ENCODE measurements at places on chromosomes 1 and 21. TPM values are rescaled to one million over a fixed set of nuclear protein-coding genes. Genes with fewer than 3 reads are reported as not detected.

DNA sequence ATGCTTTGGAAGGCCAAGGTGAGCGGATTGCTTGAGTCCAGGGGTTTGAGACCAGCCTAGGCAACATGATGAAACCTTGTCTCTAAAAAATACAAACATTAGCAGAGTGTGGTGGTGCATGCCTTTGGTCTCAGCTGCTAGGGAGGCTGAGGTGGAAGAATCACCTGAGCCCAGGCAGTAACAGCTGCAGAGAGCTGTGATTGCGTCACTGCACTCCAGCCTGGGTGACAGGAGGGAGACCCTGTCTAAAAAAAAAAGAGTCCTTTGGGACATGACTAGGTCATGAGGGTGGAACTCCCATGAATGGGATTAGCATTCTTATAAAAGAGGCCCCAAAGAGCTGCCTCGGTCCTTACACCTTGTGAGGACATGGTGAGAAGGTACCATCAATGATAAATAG lies 436.0 kb upstream of the NR5A2 start:
- H3K4me3 ChIP-seq, result no peak overlapping the region
- H3K36me3 ChIP-seq, result no peaks in the 10 kb centered on the region
- no peak for DNase-seq
- no peak overlapping the region for H3K27ac ChIP-seq

GRCh38 chr1:43834280-43835081 lies 99.1 kb upstream of the ARTN start:
- H3K4me1 ChIP-seq, result peaks cover 8% of the 10 kb centered on the region
- H3K27me3 ChIP-seq, result no peaks in the 10 kb centered on the region
- H3K4me3 ChIP-seq, result no peak overlapping the region
- H3K36me3 ChIP-seq, result no peaks in the 10 kb centered on the region

- DNase-seq, result no peak
- no peaks in the 10 kb centered on the region for H3K27me3 ChIP-seq
- peaks cover 16% of the 10 kb centered on the region for H3K4me1 ChIP-seq
- H3K36me3 ChIP-seq, result no peaks in the 10 kb centered on the region
- no peak overlapping the region for H3K27ac ChIP-seq
- H3K4me3 ChIP-seq, result no peak overlapping the region
Measured at GRCh38 chr1:230983811-230984210, 4.9 kb downstream of the ARV1 start.

- H3K27ac ChIP-seq, result no peak overlapping the region
- no peak overlapping the region for H3K4me3 ChIP-seq
- H3K4me1 ChIP-seq, result peaks cover 9% of the 10 kb centered on the region
- no peaks in the 10 kb centered on the region for H3K36me3 ChIP-seq
- H3K27me3 ChIP-seq, result peaks cover 69% of the 10 kb centered on the region
- DNase-seq, result peak; percentile 67
Measured at GRCh38 chr1:22556391-22557104, 6.7 kb upstream of the EPHA8 start.

DNA sequence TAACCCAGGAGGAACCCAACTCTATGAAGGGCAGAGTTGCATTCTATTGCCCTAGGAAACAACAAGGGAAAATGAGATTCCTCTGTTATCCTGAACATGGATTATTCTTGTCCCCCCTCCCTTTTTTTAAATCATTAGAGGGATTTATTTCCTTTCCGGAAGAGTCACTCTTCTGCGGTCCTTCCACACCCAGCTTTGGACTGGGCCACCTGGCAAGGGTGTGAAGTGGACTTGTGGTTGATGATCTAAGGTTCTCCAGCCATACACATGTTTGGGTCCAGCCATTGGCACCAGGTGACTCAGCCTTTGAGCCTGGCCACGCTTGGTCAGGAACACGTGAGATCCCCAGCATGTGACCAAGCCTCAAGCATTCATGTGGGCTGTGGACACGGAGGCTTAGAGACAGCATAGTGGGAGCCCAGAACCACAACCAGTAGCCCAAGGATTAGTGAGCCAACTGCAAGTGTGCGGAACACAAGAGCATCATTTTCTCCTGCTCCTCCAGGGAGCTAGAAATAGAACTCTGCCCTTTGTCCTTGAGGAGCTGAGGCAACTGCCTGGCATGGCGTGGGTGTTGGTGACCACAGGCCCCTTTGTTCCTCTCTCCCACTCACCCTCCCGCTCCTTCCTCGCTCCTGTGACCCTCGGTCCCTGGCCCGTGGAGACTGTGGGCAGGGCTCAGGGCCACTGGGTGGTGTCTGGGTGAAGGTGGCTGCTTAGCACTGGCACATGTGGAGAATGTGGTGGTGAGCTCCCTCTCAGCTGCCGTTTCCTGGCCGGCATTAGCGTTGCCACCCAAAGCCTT lies 50.1 kb downstream of the NENF start:
- H3K4me3 ChIP-seq, result no peak overlapping the region
- no peaks in the 10 kb centered on the region for H3K27me3 ChIP-seq
- H3K36me3 ChIP-seq, result no peaks in the 10 kb centered on the region

DNA sequence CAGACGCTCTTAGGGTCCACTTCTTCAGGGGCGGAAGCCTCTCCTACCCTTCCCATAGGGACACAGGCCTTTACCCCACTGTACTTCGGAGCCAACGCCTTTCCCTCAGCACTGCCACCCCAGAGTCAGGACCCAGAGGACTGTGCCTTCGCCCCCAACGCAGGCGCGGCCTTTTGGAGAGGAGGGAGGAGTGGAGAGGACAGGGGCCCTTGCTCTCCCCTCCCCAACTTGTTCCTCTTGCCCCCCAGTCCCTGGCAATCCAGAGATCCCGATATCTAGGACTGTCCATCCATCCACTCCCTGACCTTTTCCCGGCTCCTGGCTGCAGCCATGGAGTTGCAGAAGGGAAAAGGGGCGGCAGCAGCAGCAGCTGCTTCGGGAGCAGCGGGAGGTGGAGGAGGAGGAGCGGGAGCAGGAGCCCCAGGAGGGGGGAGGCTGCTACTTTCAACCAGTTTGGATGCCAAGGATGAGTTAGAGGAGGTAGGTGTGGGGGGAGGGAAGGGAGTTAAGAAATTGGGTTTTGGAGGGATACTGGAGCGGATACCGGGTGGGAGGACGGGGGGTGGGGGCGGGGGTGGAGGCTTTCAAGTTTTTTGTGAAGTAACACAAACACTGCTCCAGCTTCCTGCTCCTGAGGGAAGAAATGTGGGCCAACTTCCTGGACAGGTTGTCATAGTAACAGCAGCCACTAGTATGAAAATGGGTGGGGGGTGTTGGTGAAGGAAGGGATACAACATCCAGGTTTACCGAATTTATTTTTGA lies 636 bp downstream of the INTS3 start:
- H3K4me1 ChIP-seq, result peaks cover 19% of the 10 kb centered on the region
- H3K27ac ChIP-seq, result peak overlapping the region; percentile 82
- peak; percentile 79 for DNase-seq
- no peaks in the 10 kb centered on the region for H3K27me3 ChIP-seq

DNA sequence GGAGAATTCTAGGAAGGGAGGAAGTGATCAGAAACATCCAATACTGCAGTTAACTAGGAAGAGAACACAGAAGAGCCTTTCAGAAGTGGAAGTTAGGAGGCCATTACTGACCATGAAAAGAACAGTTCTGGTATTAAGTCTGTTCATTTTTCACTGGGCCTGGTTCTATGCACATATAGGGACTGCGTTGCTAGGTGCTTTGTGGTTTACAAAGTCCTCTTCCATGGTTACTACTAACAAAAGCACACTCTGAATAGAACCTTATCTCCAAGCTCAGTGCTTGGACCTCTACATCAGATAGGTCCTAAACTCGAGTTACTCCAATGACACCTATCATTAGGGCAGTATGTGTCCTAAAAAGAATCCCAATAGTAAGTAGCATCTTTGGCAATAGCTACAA lies 75.4 kb downstream of the RPAP2 start:
- H3K4me3 ChIP-seq, result no peak overlapping the region
- H3K27ac ChIP-seq, result no peak overlapping the region
- no peaks in the 10 kb centered on the region for H3K27me3 ChIP-seq
- no peaks in the 10 kb centered on the region for H3K36me3 ChIP-seq
- H3K4me1 ChIP-seq, result peaks cover 11% of the 10 kb centered on the region
- DNase-seq, result no peak

GRCh38 chr1:237763751-237764150 lies 127.0 kb downstream of the ZP4 start:
- no peaks in the 10 kb centered on the region for H3K27me3 ChIP-seq
- H3K36me3 ChIP-seq, result no peaks in the 10 kb centered on the region
- no peak for DNase-seq
- H3K27ac ChIP-seq, result no peak overlapping the region

- H3K36me3 ChIP-seq, result no peaks in the 10 kb centered on the region
- no peak overlapping the region for H3K4me3 ChIP-seq
- H3K4me1 ChIP-seq, result no peaks in the 10 kb centered on the region
- H3K27me3 ChIP-seq, result peaks cover 23% of the 10 kb centered on the region
- DNase-seq, result no peak
Measured at GRCh38 chr1:41655632-41656031, 171.1 kb upstream of the EDN2 start.

- H3K4me1 ChIP-seq, result no peaks in the 10 kb centered on the region
- no peak overlapping the region for H3K27ac ChIP-seq
Measured at GRCh38 chr1:186620566-186621350, 59.5 kb downstream of the PTGS2 start.

- no peaks in the 10 kb centered on the region for H3K36me3 ChIP-seq
- DNase-seq, result peak; percentile 74
- H3K4me3 ChIP-seq, result peak overlapping the region; percentile 25
- no peaks in the 10 kb centered on the region for H3K27me3 ChIP-seq
Measured at GRCh38 chr1:246107516-246108277, 399.4 kb downstream of the SMYD3 start.

DNA sequence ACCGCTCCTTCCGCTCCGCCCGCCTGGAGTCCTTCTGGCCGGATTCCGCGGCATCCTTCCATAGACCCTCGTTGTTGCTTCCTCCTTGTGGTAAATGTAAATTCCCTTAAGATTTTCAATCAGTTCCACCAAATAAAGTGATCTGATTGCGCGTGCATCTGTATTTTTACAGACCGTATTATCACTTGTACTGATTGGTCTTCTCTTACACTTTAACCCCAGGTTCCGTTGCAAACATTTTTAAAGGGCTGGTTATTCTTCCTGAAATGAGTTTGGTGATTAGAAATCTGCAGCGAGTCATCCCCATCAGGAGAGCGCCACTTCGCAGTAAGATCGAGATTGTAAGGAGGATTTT lies 483 bp downstream of the YBEY start:
- peak overlapping the region; percentile 95 for H3K27ac ChIP-seq
- peak; percentile 21 for DNase-seq
- no peaks in the 10 kb centered on the region for H3K27me3 ChIP-seq

DNA sequence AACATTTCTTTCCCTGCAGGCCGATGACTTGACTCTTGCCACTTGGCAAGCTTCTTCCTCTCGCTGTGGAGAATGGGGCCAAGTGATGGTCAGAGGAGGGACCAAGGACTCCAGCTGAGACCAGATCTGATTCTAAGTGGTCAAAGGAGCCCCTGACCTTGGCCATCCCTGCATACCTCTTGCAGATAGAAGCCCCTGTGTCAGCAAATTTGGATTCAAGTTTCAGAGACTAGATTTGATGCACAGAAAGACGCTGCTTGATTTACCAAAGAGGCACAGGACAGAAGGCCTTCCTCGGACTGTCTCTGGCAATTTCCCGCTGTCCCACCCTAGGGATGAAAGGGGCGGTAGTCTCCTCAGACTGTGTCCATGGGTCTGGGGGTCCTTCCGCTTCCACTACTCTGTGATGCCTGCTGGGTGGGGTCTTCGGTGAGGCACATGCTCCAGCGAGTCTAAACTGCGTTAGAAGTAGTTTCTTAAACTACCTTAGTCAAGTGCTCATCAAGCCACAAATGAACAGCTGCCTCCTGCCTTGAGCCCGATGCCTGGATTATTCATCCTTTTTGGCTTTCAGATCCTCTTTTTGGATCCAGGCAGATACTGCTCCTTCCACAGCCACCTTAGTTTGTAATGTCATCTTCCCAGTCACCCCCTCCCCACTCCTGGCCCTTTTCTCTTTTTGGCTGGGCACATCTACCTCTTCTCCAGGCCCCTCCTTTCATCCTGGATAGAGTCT lies 31.8 kb upstream of the RBM15 start:
- no peaks in the 10 kb centered on the region for H3K27me3 ChIP-seq
- no peaks in the 10 kb centered on the region for H3K4me1 ChIP-seq
- no peak for DNase-seq
- no peaks in the 10 kb centered on the region for H3K36me3 ChIP-seq

GRCh38 chr21:37257967-37258877 lies 8.9 kb downstream of the VPS26C start:
- H3K27me3 ChIP-seq, result no peaks in the 10 kb centered on the region
- H3K27ac ChIP-seq, result peak overlapping the region; percentile 91
- DNase-seq, result peak; percentile 91
- no peaks in the 10 kb centered on the region for H3K36me3 ChIP-seq

GRCh38 chr1:154398678-154399077 lies 6.5 kb upstream of the IL6R start:
- H3K4me1 ChIP-seq, result no peaks in the 10 kb centered on the region
- no peak overlapping the region for H3K4me3 ChIP-seq
- H3K27ac ChIP-seq, result no peak overlapping the region
- peaks cover 12% of the 10 kb centered on the region for H3K27me3 ChIP-seq
- H3K36me3 ChIP-seq, result no peaks in the 10 kb centered on the region

GRCh38 chr1:40151457-40152079 lies 9.6 kb upstream of the RLF start:
- H3K4me1 ChIP-seq, result no peaks in the 10 kb centered on the region
- no peaks in the 10 kb centered on the region for H3K36me3 ChIP-seq
- H3K27me3 ChIP-seq, result peaks cover 40% of the 10 kb centered on the region
- H3K4me3 ChIP-seq, result no peak overlapping the region
- DNase-seq, result no peak
- H3K27ac ChIP-seq, result no peak overlapping the region

The KCNJ6 gene
- total RNA-seq, result not detected

The AGRN gene
- total RNA-seq, result 142 TPM

The AMY2B gene
- 10.0 TPM for total RNA-seq

The YOD1 gene
- total RNA-seq, result 17.7 TPM

The CTSK gene
- total RNA-seq, result 3.9 TPM

The VHLL gene
- total RNA-seq, result 0.34 TPM

The KLHDC7A gene
- total RNA-seq, result 0.53 TPM

The PAX7 gene
- 0.46 TPM for total RNA-seq

The INSRR gene
- not detected for total RNA-seq

The PRDX6 gene
- 441 TPM for total RNA-seq

The NCF2 gene
- total RNA-seq, result not detected

The TLCD4 gene
- total RNA-seq, result 3.2 TPM

The LRRC71 gene
- not detected for total RNA-seq

The BRDT gene
- not detected for total RNA-seq

The TNFRSF18 gene
- total RNA-seq, result not detected
